ENCODE measurements at places on chromosomes 11 and 22.
A peak's percentile ranks its signal among the peaks of the same experiment; 100 is the strongest.

DNA sequence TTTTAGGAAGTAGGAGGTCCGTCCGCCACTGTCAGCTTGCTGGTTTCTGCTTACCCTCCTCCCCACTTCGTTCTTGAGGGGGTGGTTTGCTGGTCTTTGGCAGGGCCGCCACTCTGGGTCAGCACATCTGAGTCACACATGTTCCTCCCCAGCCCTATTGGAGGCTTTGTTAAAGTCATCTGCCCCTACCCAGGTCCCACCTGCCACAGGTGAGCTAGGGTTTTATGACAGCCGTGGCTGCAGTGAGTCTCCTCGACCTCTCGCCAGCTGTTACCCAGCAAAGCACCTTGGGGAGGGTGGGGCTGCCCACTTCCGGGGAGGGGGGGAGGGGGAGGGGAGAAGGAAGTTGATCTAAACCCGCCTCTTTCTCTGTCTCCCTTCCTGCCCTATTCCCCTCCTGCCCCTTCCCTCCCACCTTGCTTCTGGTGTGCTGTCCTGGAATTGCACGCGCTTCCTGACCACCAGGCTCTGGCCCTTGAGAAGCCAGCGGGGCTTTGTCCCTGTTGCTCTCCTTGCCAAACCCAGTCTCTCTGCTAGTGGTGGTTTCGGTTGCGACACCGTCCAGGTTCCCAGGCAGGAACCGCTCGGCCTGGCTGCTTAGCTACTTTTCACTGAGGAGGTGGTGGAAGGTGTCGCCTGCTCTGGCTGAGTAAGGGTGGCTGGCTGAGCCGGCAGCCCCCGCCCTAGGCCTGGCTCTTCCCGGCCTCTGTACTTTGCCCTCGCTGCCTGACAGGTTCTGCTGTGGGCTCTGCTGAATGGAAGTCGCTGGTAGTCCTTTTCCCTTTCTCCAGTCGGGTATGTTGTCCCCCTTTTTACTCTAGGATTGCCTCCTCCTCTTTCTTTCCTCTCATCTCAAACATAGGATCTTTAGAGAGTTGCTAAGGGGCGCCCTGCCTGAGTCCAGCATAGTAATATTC, 28.5 kb downstream of the RCOR2 start:
- DNase-seq = peak; percentile 29

DNA sequence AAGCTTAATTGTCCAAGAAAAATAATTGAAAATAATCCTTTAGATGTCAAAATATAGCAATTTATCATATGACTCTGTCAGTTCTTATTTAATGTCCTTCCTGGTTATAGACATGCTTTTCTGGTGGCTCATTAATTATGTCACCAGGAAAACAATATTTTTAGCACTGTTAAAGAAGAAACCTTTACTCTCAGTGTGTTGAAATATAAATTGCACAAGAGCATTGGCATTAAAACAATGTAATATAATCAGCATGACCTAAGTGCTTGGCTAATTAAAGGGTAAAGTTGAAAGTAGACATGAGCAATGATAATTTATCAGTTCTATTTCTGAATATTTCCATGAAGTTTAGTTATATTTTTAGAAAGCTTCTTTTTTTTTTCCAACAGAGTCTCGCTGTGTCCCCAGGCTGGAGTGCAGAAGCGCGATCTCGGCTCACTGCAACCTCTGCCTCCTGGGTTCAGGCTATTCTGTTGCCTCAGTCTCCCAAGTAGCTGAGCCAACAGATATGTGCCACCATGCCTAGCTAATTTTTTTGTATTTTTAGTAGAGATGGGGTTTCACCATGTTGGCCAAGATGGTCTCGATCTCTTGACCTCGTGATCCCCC, 232.3 kb downstream of the JRKL start:
- no peak for DNase-seq

DNA sequence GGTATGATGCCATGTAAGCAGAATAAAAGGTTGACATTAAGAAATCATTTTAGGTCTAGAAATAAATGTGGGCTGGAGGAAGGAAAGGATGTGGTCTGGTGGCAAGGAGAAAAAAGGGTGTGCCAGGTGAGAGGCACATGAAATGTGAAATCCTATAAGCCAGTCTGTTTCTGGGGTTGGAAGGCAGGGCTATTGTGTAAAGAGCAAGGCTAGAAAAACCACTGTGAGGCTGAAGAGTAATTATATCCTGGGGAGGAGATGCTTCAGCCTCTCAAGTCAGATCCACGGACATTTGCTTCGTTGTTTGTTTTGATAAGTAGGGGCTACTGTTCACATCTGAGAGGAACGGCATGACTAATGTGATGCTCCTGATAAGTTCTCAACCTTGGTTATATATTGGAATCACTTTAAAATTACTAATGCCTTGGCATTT, 77.5 kb upstream of the CTSC start:
- DNase-seq = no peak

GRCh38 chr11:14308897-14309387, 50.0 kb downstream of the RRAS2 start:
- no peak for DNase-seq

GRCh38 chr11:111819829-111820237, 51.5 kb downstream of the ALG9 start:
- no peak for DNase-seq

GRCh38 chr11:12248330-12248729, 129.0 kb upstream of the PARVA start:
- no peak for DNase-seq

- DNase-seq = no peak
Measured at GRCh38 chr11:45048313-45048841, 97.7 kb upstream of the TP53I11 start.
